Foreskin fibroblast (primary cell): ENCODE measurements at places on chromosomes 3 and 15.
A peak's percentile ranks its signal among the peaks of the same experiment; 100 is the strongest.

- DNase-seq, result no peak
Measured at GRCh38 chr3:112634786-112635541, 6.0 kb downstream of the CCDC80 start.

DNA sequence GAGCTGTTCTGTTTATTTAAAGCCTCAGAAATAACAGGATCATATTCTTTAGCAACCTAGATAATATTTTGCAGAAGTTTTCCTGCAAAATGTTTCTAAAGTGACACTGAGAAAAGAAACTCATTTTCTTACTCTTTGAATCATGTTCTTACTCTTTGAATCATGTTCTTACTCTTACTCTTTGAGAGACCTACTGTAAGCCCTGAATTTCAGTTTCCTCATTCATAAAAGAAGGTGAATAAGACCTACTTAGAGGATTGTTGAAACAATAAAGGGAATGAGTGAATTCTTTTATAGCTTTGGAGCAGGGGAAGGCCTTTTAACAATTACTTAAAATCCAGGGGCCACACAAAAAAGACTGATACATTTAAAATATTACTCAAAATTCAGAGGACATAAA, 221.7 kb upstream of the CMC1 start:
- DNase-seq, result no peak

DNA sequence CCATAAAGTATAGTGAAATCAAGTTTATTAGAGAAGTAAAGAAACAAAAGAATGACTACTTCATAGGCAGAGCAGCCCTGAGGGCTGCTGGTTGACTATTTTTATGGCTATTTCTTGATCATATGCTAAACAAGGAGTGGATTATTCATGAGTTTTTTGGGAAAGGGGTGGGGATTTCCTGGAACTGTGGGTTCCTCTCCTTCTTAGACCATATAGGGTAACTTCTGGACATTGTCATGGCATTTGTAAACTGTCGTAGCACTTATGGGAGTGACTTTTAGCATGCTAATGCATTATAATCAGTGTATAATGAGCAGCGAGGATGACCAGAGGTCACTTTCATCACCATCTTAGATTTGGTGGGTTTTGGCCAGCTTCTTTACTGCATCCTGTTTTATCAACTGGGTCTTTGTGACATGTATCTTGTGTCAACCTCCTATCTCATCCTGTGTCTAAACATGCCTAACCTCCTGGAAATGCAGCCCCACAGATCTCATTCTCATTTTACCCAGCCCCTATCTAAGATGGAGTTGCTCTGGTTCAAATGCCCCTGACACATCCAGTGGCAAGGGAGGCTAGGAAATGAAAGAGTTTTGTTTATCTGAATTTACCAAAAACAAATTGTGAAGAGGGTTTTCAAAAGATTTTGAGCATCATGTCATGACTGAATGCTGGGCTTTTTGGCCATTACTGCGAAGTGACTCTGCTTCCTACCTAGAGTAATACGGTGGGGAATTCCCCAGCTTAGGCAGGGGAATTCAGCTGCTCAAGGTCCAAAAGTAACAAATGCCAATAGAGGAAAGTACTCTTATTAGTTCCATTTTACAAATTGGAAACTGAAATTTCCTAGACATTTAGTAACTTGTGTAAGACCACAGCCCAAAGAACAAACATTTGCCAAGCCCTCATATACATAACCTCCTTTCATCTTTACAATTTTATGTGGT, 6.2 kb upstream of the SPSB4 start:
- DNase-seq, result no peak

DNA sequence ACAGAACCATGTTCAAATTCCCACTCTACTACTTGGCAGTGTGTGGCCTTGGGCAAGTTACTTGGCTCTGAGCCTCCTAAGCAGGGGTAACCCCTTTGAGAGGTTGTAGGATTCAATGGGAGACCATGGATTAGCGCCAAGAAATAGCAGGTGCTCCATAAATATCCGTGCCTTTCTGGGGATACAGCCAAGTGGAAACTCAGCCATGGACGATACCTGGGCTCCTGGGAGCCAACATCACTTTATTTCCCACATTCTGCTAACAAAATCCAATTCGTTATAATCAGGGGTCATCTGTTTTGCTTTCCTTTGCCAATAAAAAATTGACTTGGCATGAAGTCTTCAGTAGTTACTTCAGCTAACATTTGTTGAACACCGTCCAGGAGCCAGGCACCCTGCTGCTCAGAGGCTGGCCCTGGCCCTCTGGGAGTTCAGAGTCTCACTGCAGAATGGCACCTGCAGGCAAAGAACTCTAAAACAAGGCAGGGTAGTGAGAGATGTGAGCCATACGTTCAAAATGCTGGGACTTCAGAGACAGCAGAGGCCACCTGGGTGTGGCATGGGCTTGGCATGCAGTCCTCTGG, 42.3 kb downstream of the ZDHHC19 start:
- no peak for DNase-seq

- DNase-seq, result no peak
Measured at GRCh38 chr15:65827065-65827464, 35.0 kb upstream of the DENND4A start.

GRCh38 chr3:113630956-113631542, 65.4 kb downstream of the USF3 start:
- no peak for DNase-seq

GRCh38 chr15:89783861-89784685, 7.9 kb downstream of the MESP2 start:
- DNase-seq, result no peak

DNA sequence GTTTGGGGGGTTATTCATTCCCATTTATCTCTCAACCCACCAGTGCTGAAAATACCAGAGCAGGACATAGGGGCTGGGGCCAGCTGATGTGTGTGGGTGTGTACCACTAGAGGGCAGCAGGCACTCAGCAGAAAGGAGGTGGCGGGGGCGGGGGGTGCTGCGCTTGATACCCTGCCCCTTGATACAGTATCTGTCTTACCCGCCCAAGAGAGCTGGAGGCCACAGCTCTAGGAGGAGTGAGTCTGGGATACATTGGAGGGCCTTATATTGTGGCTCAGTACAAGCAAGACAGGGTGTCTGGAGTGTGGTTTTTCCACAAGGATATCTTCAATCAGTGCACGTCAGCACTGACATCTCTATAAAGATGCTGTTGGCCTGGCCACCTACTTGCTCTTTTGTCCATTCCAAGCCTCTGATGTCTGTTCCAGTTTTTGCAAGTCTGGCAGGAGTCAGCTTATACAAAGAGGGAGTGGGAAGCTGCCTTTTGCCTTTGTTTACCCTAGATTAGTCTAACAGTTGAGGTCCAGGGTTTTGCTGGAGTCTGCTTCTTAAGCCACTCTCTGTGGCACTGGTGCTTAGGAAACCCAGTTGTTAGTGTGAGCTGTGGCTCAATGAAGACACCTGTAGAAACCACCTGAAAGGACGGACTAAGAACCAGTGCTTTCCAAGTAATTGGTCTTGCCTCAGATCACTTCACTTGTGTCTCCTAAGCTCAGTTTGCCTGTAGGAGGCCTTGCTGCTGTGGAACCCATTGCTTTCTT, 1.5 kb upstream of the RBM15B start:
- DNase-seq, result no peak

DNA sequence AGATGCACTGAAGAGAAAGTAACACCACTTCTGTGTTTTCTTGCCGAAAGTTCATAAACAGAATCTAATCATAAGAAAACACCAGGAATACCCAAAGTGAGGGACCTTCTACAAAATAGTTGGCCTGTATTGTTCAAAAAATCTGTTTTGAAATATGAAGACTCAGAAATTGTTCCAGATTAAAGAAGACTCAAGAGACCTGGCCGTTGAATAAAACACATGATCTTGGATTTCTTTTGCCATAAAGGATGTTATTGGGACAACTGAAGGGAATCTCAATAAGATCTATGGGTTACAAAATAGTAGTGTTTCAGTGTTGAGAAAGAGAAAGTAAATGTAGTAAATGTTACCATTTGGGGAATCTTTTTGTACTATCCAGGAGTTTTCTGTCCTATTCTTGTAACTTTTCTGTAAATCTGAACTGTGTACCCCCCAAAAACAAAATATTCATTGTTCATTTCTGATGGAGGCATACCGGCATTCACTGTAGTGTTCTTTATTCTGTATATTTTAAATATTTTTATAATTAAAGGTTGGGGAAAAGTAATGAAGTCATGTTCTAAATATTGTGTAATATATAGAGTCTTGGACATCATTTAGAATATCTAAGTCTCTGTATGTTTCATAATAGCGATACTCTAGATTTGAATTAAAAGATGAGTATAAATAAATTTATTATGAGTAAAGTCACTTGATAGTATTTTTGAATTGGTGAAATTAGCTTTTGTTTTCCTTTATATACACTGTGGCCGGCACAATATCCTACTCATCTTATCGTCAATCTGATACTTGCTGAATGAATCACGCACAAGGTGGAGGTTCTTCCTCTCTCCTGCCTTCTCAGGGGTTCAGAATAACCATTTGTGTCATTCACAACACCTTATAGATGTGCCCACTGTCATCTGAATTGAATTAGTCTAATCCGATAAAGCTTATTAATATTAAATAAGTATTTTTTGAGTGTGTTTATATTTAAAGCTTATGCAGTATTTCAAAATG, 66.7 kb downstream of the TRAK1 start:
- no peak for DNase-seq

DNA sequence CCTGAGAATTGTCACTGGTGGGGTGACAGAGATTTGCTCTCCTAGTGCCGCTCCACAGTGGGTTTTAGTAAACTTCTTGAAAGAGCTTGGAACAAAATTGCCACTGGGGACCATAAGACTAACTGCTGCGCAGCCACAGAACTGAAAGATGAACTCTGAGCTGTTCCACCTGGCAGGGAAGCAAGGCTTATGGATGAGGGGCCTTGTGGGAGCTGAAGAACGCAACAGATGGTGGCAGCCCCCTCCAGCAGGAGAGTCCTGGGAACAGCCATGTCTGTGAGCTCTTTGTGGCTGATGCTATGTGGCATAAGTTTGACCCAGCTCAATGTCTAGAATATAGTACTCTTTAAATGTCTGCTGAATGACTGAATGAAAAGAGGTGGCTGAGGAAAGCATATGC, 66.8 kb upstream of the C2CD4B start:
- DNase-seq, result no peak

DNA sequence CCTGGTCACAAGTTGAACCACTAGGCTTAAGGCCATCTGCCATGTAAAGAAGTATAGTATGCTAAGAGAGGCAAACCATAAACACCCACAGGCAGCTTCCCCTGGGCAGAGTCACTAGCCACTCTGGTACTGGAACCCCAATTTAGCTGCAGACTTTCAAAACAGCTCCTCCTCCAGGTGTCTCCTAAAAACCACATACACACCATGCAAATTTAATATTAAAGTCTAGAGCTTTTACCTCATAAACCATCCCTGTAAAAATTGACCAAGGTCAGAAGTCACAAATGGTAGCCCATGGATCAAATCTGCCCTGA, 99.1 kb upstream of the STT3B start:
- no peak for DNase-seq

- DNase-seq, result no peak
Measured at GRCh38 chr15:80487839-80488390, 83.7 kb downstream of the ARNT2 start.

DNA sequence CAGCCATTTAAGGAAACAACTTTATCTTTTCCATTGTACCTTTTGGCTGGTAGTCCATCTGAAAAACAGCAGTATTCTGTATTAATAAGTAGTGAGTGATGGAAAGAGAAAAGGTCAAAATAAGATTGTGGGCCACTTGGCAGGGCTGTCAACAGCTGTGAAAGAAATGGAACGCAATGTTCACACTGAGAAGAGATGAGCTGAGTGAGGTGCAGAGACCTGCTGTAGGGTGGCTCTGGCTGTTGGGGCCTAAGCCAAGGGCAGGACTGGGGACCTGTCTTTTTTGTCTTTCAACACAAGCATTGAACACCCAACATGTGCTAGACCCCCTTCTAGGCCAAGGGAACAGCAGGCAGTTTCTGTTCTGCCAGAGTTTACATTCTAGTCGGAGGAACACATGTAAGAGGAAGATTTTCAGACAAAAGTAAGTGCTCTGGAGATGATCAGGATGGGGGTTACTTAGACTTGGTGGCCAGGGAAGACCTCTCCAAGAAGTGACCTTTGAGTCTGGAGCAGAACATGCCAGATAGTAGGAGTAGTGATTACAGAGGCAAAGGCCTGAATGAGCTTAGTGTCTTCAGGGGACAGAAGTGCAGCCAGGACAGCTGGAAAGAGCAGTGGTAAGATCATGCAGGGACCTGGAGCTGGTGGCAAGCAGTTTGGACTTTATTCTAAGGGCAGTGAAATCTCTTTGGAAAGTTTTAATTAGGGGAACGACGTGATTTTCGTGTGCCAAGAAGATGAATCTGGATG, 29.6 kb downstream of the TSEN2 start:
- DNase-seq, result no peak

DNA sequence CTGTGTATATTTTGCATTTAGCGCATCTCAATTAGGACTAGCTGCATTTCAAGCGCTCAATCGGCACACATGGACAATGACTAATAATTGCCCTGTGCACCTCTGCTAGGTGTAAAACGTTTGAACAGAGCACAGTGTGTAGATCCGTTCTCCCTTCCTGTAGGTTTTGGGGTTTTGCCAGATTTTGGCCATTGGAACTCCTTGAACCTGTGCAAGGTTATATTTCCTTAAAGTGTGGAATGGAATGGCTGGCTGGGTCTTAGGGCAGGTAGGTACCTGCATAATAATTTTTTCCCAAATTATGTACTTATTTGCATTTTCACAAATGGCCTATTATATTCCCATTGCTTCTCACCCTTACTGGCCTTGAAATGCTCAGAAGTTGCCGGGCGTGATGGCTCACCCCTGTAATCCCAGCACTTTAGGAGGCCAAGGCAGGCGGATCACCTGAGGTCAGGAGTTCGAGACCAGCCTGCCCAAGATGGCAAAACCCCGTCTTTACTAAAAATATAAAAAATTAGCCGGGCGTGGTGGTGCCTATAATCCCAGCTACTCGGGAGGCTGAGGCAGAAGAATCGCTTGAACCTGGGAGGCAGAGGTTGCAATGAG, 777 bp downstream of the RNU5B-1 start:
- no peak for DNase-seq

GRCh38 chr15:57376696-57377477, 582 bp downstream of the CGNL1 start:
- DNase-seq, result peak; percentile 21

- no peak for DNase-seq
Measured at GRCh38 chr3:189728915-189729314, 97.7 kb downstream of the TP63 start.

- no peak for DNase-seq
Measured at GRCh38 chr15:90414408-90415028, 26.5 kb downstream of the IQGAP1 start.

DNA sequence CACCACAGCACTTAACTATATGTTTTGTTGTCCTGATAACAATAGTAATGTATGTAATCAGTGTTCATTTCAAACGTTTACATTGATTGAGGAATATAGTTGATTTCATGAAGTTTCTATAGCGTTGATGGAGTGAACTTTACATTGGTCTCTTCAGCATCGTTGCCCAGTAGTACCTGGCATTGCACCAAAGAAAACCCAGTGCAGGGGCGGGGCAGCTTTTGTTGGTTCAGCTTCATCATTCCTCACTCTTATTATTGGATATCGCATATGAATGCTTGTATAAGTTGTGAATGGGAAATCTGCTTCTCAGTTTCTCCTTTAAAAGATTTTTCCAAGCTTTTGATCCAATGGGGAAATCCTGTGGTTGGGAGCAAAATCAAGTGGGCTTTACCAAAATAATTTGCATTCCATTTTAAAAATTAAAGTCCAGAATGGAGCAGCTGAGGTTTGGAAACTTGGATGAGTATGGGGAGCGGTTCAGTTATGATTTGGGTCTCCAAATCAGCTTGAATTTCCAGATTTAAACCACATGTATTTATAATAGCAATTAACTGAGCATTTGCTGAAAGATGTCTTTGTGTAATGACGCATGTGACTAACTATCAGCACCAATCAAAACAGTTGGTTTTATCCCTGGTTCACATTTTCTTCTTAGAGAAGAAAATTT, 213.7 kb downstream of the ALCAM start:
- no peak for DNase-seq
